ENCODE measurements at places on chromosomes 7 and 10. TPM values are rescaled to one million over a fixed set of nuclear protein-coding genes. Genes with fewer than 3 reads are reported as not detected.

GRCh38 chr7:96921231-96921630, 84.1 kb upstream of the DLX6 start:
- no peak for DNase-seq

- DNase-seq, result peak; percentile 31
Measured at GRCh38 chr7:94510582-94511496, 1.2 kb downstream of the CASD1 start.

GRCh38 chr7:155464183-155464582, 6.3 kb downstream of the EN2 start:
- DNase-seq, result no peak

DNA sequence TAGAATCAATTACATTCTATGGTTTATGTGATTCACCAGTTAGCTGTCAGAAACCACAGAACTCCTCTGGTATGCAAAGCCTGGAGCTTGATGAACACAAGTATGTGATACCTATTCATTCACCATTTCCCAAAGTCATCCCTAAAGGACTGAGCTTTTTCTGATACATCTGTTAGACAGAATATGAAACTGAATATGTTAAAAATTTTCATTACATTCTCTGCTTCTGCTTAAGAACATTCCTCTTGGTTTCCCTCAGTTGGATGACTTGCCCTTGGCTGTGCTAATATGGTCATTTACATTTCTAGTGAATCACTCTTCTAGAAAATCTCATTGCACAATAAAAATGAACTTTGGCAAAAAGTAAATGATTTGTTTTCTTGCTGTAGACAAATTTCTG, 10.8 kb upstream of the PON1 start:
- DNase-seq, result no peak

DNA sequence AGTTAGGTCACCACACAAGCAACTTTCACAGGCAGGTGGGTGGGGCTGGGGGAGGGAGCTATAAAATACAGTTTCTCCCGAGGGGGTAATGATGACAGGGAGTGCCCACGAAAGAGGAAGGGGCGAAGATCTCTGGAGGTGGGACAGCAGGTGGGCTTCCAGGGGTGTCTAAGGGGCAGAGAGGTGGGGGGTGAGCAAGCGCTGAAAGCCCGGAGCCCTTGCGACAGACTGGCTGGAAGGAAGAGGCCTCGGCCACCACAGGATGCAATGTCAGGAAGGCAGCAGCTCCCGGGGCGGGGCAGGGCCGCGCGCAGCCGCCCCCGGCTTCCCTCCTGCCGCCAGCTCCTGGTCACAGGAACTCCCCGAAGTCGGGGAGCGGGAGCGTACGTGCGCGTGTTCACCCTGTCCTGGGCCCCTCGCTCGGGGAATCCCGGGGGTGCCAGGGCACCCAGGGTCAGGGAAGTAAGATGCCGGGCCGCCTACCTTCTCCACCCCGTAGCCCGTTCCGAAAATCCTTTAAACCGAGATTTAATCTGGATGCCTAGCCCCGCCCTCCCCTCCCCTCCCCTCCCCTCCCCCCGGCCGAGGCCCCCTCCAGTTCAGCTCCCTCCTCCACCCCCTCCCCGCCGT, 105.2 kb upstream of the PPIF start:
- no peak for DNase-seq

DNA sequence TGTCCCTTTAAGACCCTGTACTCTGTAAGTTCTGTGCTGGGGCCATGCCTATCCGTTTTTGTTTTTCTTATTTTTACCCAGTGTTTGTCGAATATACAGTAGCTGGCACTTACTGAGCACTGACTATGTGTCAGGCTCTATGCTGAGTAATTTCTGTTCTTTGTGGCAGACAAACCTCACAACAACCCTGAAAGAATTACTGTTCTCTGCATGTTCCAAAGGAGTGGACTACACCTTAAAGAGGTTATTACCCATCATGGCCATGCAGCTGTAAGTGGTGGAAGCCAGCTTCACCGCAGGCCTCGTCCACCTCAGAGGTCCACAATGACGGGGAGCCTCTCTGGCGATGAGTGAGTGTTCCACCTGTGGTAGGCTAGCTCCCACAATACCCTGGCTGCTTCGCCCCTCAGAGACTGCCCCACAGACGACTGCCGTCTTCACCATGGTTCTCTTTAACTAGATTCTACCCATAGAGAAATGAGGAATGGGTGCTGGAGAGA, 30.1 kb upstream of the RBM20 start:
- no peak for DNase-seq

- DNase-seq, result no peak
Measured at GRCh38 chr7:1601956-1602355, 32.1 kb upstream of the PSMG3 start.

The AKR1D1 gene
- total RNA-seq, result 37.0 TPM

The RPEL1 gene
- total RNA-seq, result 0.10 TPM

DNA sequence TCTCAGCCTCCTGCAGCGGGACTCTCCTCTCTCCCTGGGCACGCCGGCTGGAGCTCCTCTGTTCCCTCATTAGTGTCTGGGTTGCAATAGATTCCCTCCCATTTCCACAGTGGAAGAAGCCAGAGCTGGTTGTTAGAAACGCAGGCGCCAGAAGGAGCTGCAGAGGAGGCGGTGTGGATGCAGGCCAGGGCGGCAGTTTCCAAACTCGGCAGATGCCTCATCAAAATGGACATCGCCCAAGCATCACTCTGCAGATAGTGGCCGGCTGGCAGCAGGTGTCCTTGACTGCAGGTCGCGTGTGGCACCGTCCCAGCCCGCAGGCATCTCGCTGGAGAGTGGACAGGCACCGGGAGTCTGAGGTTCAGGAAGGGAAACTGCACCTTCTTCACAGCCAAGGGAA, 201.8 kb downstream of the TCERG1L start:
- no peak for DNase-seq

The PUS7 gene
- 47.2 TPM for total RNA-seq

DNA sequence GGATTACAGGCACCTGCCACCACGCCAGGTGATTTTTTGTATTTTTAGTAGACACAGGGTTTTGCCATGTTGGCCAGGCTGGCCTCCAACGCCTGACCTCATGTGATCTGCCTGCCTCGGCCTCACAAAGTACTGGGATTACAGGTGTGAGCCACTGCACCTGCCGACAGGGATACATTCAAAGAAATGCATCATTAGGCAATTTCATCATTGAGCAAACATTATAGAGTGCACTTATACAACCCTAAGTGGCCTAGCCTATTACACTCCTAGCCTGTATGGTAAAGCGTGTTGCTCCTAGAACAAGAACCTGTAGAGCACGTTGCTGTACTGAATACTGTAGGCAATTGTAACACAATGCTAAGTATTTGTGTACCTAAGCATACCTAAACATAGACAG, 350.3 kb downstream of the GALNT17 start:
- DNase-seq, result no peak

DNA sequence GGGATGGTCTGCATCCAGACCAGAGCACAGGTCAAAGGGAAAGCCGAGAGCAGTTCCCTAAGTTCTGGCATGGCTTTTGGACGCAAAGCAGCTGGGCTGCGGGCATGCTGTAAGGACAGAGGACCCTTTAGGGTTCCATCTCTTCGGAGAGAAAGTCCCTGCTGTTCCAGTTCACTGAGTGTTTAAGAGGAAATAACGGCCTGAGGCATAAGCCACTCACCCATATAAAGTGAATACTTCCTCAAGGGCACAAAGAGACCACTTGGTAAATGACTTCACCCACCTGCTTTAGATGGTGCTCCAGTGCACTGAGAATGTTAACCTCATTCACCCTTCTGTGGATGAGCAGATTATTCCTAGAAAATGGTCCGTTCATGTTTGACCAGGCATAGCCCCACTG, 586.7 kb upstream of the GALNT17 start:
- no peak for DNase-seq

DNA sequence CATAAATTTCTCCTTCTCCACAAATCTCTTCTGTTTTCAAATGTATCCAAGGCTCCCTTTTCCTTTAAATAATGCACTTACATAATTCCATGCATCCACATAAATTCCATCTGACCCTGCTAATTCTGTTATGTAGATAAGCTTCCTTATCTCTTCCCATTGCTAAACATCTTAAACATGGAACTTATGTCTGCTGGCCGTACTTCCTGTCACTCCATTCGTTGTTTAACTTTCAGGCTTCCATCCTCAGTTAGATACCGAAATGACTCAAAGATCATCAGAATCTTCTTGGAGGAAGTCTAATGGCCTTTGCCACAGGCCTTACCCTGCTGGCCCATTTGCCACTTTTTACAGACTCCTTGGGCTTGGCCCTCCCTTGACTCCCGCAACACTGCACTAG, 330.9 kb downstream of the GFRA1 start:
- no peak for DNase-seq

DNA sequence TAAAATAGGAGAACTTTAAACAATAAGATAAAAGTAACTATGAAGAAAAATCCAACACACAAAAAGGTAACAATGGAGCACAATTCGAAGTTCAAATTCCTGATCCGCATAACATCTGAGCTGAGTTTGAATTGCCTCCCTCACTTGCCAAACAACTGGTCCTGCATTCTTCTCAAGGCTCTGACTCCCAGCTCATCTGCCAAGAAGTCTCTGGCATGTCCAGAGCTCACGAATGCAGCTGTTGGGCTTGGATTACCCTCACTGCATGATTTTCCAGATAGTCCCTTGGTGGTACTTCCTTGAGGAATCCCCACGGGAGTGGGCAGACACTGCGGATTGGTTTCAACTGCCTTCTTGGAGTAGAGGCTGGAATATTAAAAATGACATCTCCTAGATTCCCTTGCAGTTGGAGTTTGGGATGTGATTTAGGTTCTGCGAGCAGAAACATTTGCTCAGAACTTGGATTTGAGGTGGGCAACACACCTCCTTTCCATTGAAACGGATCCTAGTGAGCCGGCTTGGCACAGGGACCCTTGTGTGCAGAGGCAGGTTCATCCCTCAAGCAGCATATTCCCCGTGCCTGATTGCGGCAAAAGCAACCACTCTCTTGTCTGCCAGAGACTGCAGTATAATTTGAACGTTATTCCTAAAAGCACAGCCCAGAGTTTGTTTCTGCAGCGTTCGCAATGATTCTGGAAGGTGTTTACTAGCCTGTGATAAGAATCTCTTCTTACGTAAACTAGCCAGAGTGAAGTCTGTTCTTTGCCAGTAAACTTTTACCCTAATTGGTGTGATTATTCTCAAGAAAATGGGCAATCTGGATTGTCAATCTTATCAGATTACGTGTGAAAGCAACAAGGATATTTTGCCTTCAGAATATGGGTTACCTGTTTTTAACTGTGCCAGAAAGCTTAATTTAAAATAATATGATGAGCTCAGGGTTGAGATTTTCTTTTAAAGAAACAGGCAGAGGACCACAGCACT, 23.4 kb upstream of the PRKCQ start:
- no peak for DNase-seq

- DNase-seq, result no peak
Measured at GRCh38 chr10:24239289-24240040, 30.5 kb downstream of the KIAA1217 start.

DNA sequence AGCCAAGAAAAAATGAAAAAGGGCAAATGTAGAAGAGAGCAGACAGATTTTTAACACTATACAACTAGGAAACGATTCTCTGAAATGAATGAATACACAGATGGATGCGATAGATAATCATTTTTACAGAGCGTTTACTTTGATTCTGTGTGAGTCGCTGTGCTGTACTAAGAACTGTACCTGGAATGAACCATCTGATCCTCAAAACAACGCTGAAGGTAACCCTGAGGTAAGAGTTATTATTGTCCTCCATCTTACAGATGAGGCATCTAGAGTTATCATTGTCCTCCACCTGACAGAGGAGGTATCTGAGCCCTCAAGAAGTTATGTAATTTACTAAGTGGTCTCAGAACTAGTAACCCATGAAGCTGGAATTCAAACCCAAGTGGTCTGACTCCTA, 80.2 kb downstream of the CHCHD3 start:
- DNase-seq, result no peak

The CYP17A1 gene
- total RNA-seq, result 0.14 TPM

DNA sequence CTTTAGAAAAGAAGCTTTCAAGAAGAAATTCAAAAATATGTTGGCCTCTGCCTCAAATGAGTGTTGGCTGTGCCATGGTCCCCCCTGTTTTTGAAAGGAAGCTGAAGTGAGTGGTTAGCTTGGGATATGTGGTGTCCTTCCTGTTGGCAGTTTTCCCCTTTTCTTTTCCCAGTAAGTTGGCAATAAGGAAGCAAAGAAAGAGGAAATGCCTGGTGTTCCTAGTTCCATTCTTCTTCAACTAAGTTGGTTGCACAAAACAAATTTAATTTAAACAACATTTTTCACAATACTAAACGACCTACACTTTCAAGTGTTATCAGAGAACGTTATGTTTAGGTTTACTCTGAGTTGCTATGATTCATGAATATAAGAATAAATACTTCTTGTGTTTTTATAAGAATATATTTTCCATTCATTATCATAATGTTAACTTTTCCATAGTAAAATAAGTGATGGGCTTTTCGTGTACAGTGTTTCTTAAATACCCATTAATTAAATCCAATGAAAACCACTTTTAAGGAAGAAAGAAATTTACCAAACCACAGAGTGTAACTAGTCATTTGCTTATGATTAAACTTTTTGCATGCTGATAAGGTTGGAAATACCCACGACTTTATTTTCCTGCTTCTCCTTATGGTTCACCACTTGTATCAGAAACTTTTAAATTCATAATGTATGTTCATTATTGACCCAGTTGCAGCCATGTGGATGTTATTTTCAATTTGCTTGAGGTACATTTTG, 7.7 kb downstream of the HDAC9 start:
- no peak for DNase-seq

The GSTO2 gene
- total RNA-seq, result 3.4 TPM

DNA sequence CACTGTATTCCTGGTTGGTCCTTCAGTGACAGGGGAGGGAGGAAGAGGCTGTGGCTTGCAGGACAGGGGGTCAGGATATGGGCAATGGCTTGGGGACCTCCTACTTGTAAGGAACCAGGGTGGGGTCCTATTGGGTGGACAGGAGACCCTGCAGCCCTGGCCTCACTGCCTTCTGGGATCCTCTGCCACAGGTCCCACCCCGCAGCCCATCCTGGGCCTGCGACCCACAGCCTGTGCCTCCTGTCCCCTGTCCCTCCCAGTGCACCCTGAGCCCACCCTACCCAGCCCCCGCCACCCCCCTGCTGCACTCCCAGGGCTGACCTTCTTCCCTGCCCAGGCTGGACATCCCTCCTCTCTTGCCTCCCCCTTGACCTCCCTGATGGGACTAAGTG, 58.7 kb upstream of the MYL10 start:
- DNase-seq, result no peak

GRCh38 chr7:147089051-147089461, 972.5 kb downstream of the CNTNAP2 start:
- no peak for DNase-seq

DNA sequence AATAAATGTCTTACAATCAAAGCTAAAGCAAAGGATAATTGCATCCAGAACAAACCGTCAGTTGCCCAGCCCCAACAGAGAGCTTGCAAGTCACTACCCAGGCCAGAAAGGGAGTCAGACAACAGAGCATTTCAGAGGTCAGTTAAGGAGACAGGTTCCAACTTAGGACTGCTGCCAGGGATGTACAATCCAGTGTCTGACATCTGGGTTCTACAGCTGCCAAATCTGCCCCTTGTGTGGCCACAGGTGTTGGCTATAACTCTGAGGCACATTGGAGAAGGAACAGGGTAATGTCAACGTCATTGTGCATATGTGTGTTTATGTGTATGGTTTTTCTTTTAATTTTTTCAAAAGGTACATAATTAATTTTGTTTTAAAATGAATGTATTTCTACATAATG, 85.2 kb upstream of the GLCCI1 start:
- DNase-seq, result no peak

- no peak for DNase-seq
Measured at GRCh38 chr10:8211631-8212030, 157.1 kb downstream of the GATA3 start.
